ENCODE measurements at places on chromosomes 13 and 19.

GRCh38 chr13:22789027-22789593, 391.7 kb upstream of the SGCG start:
- no peak for DNase-seq

DNA sequence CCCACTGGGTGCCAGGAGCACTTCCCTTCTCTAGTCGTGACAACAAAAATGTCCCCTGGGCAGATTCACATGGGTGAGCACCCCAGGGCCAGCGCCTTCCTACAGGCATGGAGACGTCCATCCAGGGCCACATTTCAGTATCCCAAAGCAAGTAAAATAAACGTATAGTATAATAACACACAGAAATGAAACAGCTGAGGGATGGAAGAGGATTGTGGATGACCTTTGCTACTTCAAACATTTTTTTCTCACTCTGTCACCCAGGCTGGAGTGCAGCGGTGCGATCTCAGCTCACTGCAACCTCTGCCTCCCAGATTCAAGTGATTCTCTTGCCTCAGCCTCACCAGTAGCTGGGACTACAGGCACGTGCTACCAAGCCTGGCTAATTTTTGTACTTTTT, 28.2 kb downstream of the CILP2 start:
- no peak for DNase-seq

- no peak for DNase-seq
Measured at GRCh38 chr13:34243403-34243802, 425.5 kb downstream of the RFC3 start.

GRCh38 chr19:5130371-5131030, 161.6 kb downstream of the KDM4B start:
- peak; percentile 88 for DNase-seq

GRCh38 chr19:6161271-6161850, 25.9 kb downstream of the ACSBG2 start:
- peak; percentile 95 for DNase-seq

- DNase-seq, result no peak
Measured at GRCh38 chr13:90428522-90429210, 918.8 kb upstream of the MIR17HG start.

DNA sequence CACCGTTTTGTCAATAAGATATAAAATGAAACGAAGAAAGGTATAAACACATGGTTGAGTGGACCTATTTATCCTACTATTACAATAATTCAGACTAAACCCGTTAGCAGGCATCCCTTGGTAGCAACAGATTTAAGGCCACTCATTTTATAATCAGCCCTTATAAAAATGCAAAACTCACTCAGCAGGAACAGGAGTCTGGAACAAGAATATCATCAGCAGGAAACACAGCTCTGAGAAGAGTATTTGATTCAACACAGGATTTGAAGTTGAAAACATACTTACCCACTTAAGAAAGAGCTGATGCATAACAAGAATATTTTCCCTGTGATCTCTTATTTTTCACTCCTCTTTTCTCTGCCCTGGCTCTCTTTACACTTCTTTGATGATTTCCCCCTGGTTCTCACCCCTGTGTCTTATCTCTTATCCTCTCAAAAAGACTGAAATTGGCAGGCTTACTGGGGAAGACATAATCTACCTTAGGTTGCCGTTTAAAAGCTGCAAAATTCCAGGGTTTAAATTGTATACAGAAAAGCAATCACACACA, 1722.7 kb downstream of the SLITRK5 start:
- no peak for DNase-seq

All from CD8-positive, alpha-beta T cell (primary cell).